Glutamatergic neuron (in vitro differentiated cells): ENCODE measurements at places on chromosomes 12 and 14. TPM values are rescaled to one million over a fixed set of nuclear protein-coding genes. Genes with fewer than 3 reads are reported as not detected.

CEBPE gene
- not detected for total RNA-seq

DNA sequence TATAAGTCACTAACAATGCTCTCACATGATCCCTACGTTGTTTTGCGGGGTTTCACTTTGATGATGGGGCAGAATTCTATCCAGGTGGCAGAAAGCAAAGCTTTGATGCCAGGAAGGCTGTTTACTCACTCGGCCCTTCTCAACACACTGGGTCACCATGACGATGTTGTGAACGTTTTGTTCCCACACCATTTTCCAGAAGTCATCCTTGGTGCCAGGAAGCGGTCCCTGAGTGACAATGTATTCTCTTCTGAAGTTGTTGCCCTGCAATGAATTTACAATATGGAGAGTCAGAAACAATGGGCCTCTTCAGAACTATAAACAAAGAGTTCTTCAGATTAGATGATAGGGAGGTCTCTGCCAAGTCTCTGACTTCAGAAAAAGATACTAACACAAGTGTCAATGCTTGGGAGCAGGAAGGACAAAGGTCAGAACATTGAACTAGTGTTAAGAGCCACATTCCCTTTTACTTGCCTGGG is 101.3 kb downstream of the PTPRB start:
- no peak overlapping the region for H3K27ac ChIP-seq
- DNase-seq, result no peak
- H3K4me1 ChIP-seq, result no peaks in the 10 kb centered on the region
- no peaks in the 10 kb centered on the region for H3K27me3 ChIP-seq

GRCh38 chr14:69720912-69721311 is 46.0 kb upstream of the SRSF5 start:
- DNase-seq, result no peak
- peaks cover 5% of the 10 kb centered on the region for H3K36me3 ChIP-seq
- peaks cover 20% of the 10 kb centered on the region for H3K4me1 ChIP-seq
- peaks cover 5% of the 10 kb centered on the region for H3K27me3 ChIP-seq
- no peak overlapping the region for H3K27ac ChIP-seq

DNA sequence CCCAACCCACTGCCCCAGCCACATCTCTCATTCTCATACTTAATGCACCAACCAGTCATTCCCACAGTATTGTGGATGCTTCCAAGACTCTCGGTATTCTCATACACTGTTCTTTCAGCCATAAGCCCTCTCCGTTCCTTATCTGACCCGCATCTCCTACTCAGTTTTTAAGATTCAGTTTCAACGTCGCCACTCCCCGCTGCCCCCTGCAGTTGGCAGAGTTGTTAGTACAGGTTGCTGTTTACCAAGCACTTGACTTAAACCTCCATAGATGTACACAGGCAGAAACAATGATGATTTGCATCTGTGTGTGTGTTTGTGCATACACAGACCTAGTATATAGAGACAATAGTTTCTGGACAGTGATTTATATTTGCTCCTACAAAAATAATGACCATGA is 40.2 kb downstream of the PAH start:
- H3K4me1 ChIP-seq, result no peaks in the 10 kb centered on the region
- no peaks in the 10 kb centered on the region for H3K36me3 ChIP-seq
- H3K27ac ChIP-seq, result no peak overlapping the region

DNA sequence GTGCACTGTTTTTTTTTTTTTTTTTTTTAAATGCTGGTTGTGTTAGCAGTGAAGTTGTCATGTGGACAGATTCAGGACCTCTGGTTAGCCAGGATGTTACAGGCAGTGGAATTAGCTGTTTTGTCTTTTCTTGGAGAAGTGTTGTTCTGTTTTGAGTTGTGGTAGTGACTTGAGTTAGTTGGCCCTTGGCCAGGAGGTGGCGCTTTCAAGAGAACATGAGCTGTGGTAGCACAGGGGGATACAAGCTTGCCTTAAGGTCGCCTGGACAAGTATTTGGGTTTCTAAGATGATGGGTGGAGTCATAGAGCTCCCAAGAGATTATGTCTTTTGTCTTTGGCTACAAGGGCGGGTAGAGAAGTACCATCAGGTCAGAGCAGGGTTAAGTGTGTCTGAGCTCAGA is 33.3 kb upstream of the CCDC198 start:
- no peak for DNase-seq
- no peak overlapping the region for H3K4me3 ChIP-seq
- peaks cover 3% of the 10 kb centered on the region for H3K4me1 ChIP-seq
- peaks cover 18% of the 10 kb centered on the region for H3K36me3 ChIP-seq
- peaks cover 5% of the 10 kb centered on the region for H3K27me3 ChIP-seq

PRR4 gene
- total RNA-seq, result 7.5 TPM

DNA sequence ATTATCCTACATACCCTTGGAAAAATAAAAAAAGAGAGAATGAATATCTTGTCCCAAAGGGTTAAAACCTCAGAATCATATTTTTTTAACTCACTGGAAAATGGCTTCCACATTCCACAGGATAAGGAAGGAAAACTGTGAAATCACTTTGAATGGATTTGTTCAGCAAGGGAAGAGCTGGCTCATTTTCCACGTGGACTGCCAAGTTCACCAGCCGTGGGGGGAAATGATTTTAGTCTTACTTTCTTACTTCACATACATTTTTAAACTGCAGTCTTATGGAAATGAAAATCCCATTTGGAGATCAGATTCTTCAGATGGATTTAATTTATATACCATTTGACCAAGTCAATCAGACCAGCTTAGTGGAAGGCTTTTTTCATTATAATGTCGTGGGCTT is 29.9 kb upstream of the AEBP2 start:
- H3K4me3 ChIP-seq, result no peak overlapping the region
- no peak overlapping the region for H3K27ac ChIP-seq

USP44 gene
- 2.7 TPM for total RNA-seq

GPX2 gene
- total RNA-seq, result 1.3 TPM

DNA sequence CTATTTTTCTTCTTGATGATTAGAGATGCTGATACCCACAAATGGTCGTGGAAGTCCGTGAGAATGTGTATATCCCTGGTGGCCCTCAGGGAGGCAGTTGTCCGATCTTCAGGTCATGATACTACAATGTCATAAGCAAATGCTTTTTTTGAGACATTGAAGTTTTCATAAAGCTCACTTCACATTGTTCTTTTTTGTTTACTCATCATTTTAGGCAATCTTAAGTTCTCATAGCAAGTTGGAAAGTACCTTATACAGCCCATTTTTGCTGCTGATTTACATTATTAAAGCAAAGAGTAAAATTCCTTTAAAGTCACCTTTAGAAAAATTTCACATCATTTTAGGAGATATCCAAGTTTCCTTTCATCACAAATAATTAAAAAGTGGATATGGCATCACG is 90.0 kb upstream of the CCDC196 start:
- no peaks in the 10 kb centered on the region for H3K36me3 ChIP-seq
- H3K4me1 ChIP-seq, result no peaks in the 10 kb centered on the region
- no peaks in the 10 kb centered on the region for H3K27me3 ChIP-seq
- DNase-seq, result no peak
- H3K27ac ChIP-seq, result no peak overlapping the region

GRCh38 chr12:75784591-75784990 is 247.0 kb downstream of the PHLDA1 start:
- H3K4me1 ChIP-seq, result no peaks in the 10 kb centered on the region
- no peak overlapping the region for H3K4me3 ChIP-seq
- H3K27ac ChIP-seq, result no peak overlapping the region
- no peaks in the 10 kb centered on the region for H3K27me3 ChIP-seq
- peaks cover 6% of the 10 kb centered on the region for H3K36me3 ChIP-seq
- DNase-seq, result no peak

GRCh38 chr12:101902641-101903040 is 25.3 kb downstream of the DRAM1 start:
- no peaks in the 10 kb centered on the region for H3K4me1 ChIP-seq
- no peaks in the 10 kb centered on the region for H3K36me3 ChIP-seq
- DNase-seq, result no peak
- H3K27ac ChIP-seq, result no peak overlapping the region

- no peak overlapping the region for H3K27ac ChIP-seq
- H3K4me1 ChIP-seq, result no peaks in the 10 kb centered on the region
- H3K27me3 ChIP-seq, result no peaks in the 10 kb centered on the region
- H3K4me3 ChIP-seq, result no peak overlapping the region
- no peak for DNase-seq
Measured at GRCh38 chr12:80861641-80862378, 75.9 kb downstream of the LIN7A start.
